Lower lobe of right lung (tissue), 2 donors: ENCODE measurements at places on chromosomes 13 and 19. TPM values are rescaled to one million over a fixed set of nuclear protein-coding genes. Genes with fewer than 3 reads are reported as not detected.

GRCh38 chr13:75137911-75138571 is 343.9 kb downstream of the TBC1D4 start:
- no peaks in the 10 kb centered on the region for H3K36me3 ChIP-seq
- H3K27me3 ChIP-seq = no peaks in the 10 kb centered on the region
- no peak overlapping the region for H3K4me3 ChIP-seq
- no peaks in the 10 kb centered on the region for H3K4me1 ChIP-seq
- DNase-seq = no peak

GRCh38 chr13:25198647-25199046 is 26.6 kb upstream of the AMER2 start:
- DNase-seq = no peak
- H3K27me3 ChIP-seq = no peaks in the 10 kb centered on the region
- H3K4me3 ChIP-seq = no peak overlapping the region
- H3K4me1 ChIP-seq = no peaks in the 10 kb centered on the region
- H3K27ac ChIP-seq = no peak overlapping the region
- H3K36me3 ChIP-seq = no peaks in the 10 kb centered on the region

DNA sequence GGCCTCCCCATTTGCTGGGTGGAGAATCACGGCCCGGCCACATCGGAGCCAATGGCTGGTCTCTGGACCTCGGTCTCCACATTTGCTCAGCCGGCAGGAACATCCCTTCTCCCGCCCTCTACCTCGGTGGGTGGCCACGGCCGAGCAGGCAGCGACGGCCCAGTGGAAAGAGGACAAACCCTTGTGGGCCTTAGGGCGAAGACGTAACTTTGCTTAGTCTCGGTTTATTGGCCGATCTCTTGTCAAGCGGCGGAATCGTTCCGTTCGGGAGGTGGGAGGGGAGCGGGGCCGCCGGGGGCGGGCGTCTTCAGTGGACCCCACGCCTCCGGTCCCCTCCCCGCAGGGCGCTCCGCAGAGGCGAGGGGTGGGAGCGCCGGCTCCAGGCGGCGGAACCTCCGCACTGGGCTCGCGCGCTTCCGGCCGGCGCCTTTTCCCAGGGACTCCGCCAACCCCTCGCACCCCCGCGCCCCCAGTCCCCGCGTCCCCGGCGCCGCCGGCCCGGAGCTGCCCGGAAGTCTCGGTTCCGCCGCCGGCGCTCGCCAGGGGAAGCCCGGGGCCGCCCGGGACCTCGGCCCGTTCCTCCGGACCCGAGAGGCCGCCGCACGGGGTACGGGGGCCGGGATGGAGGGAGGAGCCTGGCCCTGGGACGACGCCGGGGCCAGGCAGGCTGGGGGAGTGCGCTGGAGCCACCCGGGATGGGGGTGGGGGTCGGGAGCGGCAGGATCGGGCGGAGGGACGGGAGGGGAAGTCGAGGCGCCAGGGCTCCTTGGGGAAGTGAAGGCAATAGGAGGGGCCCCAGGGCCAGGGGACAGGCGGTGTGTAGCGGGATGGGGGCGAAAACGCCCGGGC is at the start of gene ZNF580:
Gene ZNF580, plus strand, starts transcription at position 426 of the 849 bp plus-strand sequence. CDS start 1,507 bp downstream, outside the sequence.
- peak within 1 kb of the TSS; percentile 82 for H3K4me3 ChIP-seq
- DNase-seq = peak; percentile 73
- peaks cover 12% of the 10 kb centered on the region for H3K36me3 ChIP-seq

DNA sequence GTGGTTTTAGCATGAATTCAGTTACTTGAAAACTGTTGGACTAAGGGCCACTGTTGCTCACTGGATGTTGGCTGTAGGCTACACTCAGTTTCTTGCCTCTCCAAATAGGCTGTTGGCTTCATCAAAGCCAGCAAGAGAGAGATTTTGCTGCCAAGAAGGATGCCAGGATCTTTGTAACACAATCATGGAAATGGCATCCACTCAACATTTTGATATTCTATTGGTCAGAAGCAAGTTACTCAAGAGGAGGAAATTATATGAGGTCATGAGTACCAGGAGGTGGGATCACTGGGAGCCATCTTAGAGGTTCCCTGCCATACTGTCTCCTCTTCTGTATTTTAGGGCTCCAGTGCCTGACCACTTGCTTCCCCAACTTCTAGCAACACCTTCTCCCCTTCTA is 30.6 kb downstream of the SYDE1 start:
- no peaks in the 10 kb centered on the region for H3K36me3 ChIP-seq
- H3K27me3 ChIP-seq = no peaks in the 10 kb centered on the region
- H3K27ac ChIP-seq = no peak overlapping the region
- no peaks in the 10 kb centered on the region for H3K4me1 ChIP-seq

DNA sequence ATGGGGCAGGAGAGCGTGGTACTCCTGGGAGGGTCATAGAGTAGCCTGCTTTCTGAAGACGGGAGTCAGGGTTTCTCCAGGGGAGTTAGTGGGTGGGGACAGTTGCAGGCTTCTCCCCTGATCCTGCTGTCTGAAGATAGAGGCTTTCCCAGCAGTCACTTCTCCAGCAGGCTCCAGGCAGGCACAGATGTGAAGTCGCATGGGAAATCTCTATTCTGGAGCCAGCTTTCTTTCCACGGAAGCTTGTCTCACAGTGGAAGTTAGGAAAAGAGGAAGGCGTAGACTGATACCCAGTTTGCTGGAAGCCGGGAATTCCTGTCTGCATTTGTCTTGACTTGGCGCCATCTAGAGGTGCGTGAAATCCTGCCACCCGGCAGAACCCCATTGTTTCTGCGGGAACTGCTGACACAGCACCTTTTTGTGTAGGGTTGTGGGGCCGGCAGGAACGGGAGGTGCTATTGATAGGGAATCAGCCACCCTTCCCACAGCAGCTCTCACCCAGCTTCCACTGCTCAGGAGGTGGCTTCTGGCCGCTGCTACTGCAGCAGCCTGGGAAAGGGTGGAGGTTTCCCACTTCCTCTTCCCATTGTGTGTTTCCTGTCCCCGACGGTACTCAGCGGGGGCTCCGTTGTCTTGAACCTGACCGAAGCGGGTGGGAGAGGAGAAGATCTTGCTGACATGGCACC is 28.5 kb upstream of the NPAS1 start:
- peaks cover 72% of the 10 kb centered on the region for H3K36me3 ChIP-seq
- no peaks in the 10 kb centered on the region for H3K27me3 ChIP-seq
- H3K4me1 ChIP-seq = peaks cover 24% of the 10 kb centered on the region
- peak overlapping the region; percentile 12 for H3K4me3 ChIP-seq
- DNase-seq = peak; percentile 73

GRCh38 chr13:36163809-36164308 is 32.7 kb upstream of the DCLK1 start:
- peak; percentile 86 for DNase-seq
- no peaks in the 10 kb centered on the region for H3K27me3 ChIP-seq
- no peak overlapping the region for H3K4me3 ChIP-seq
- H3K4me1 ChIP-seq = peaks cover 9% of the 10 kb centered on the region

GRCh38 chr13:30421093-30422053 is 920 bp upstream of the UBE2L5 start:
- peak overlapping the region; percentile 64 for H3K4me3 ChIP-seq
- no peaks in the 10 kb centered on the region for H3K36me3 ChIP-seq
- peak overlapping the region; percentile 93 for H3K27ac ChIP-seq
- peak; percentile 88 for DNase-seq
- no peaks in the 10 kb centered on the region for H3K27me3 ChIP-seq

GRCh38 chr19:17406887-17407196 is 1.4 kb upstream of the BST2 start:
- DNase-seq = no peak
- no peaks in the 10 kb centered on the region for H3K27me3 ChIP-seq
- peak overlapping the region; percentile 72 for H3K4me3 ChIP-seq

DNA sequence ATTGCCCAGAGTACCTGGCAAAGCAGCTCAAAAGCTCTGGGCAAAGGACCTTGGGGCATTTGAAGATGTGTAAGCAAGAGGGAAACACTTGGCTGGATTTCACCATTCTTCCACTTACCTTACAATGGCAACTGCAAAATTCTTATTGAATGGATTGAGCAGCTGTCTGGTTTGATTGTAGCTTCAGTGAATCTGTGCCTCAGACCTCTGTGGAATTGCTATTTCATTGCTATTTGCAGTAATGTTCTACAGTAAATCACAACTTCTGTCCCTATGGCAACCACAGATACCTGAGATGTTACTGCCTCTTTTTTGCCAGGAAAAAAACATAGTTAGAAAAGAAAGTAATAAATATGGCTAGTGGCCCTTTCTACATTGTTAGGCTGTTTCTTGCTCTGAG is 519.5 kb downstream of the SUCLA2 start:
- no peaks in the 10 kb centered on the region for H3K4me1 ChIP-seq
- no peak for DNase-seq
- H3K27me3 ChIP-seq = no peaks in the 10 kb centered on the region
- no peak overlapping the region for H3K27ac ChIP-seq
- no peak overlapping the region for H3K4me3 ChIP-seq

- H3K27ac ChIP-seq = no peak overlapping the region
- H3K4me3 ChIP-seq = no peak overlapping the region
- no peaks in the 10 kb centered on the region for H3K36me3 ChIP-seq
- H3K4me1 ChIP-seq = peaks cover 6% of the 10 kb centered on the region
These were observed 25.3 kb downstream of the FXYD5 start for GRCh38 chr19:35179830-35180229.

DNA sequence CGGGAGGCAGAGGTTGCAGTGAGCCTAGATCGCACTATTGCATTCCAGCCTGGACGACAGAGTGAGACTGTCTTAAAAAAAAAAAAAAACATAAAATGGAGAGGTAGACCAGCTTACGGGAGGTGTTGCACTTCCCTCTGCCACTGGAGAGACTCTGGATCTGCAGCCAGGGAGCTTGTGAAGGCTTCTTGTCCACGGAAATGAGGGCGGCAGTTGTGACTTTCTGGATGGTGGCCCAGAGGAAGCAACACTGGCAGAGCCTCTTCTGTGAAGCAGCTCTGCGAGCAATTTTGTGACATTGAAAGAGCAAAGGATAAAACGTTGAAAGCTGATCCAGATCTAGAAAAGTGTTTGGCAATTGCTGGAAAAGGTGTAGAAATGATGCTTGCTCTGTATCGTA is 10.4 kb downstream of the SPINT2 start:
- peaks cover 70% of the 10 kb centered on the region for H3K4me1 ChIP-seq
- no peaks in the 10 kb centered on the region for H3K27me3 ChIP-seq
- no peaks in the 10 kb centered on the region for H3K36me3 ChIP-seq
- DNase-seq = no peak

DNA sequence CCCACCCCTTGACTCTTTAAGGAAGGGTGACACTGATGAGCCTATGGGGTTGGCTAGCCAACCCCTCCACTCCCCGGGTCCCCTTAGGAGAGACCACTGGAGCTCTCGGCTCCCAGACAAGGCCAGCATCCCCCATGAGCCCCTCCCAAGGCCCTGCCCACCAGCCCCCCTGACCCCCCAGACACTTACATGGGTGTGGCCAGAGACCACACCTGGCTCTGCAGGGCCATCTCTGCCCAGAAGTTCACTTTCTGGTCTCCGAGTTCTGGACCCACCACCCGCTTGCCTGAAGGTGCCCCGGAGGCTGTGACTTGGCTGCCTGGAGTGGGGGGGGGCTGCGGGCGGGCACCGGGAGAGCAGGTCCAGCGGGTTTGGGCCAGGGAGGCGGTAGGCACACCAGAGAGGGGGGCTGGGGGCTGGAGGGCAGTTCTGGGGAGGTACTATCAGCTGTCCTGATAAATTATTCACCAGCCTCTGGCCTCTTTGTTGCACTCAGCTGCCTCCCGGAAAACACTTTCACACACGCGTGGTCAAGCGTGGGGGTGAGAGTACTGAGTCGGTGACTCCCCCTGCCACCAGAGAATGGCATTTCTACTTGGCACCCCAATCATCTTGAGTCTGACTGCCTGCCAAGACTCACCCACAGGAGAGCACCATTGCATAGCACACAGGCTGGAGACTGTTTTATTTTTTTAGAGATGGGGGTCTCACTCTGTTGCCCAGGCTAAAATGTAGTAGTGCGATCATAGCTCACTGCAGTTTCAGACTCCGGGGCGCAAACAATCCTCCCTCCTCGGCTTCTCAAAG is at the start of gene PALM3:
Gene PALM3, minus strand, starts transcription at position 326 of the 807 bp plus-strand sequence. Its CDS starts 96 bp downstream, at position 230.
- peaks cover 7% of the 10 kb centered on the region for H3K4me1 ChIP-seq
- H3K36me3 ChIP-seq = no peaks in the 10 kb centered on the region
- H3K27me3 ChIP-seq = peaks cover 27% of the 10 kb centered on the region
- H3K27ac ChIP-seq = peak within 1 kb of the TSS; percentile 36
- H3K4me3 ChIP-seq = peak within 1 kb of the TSS; percentile 37

DNA sequence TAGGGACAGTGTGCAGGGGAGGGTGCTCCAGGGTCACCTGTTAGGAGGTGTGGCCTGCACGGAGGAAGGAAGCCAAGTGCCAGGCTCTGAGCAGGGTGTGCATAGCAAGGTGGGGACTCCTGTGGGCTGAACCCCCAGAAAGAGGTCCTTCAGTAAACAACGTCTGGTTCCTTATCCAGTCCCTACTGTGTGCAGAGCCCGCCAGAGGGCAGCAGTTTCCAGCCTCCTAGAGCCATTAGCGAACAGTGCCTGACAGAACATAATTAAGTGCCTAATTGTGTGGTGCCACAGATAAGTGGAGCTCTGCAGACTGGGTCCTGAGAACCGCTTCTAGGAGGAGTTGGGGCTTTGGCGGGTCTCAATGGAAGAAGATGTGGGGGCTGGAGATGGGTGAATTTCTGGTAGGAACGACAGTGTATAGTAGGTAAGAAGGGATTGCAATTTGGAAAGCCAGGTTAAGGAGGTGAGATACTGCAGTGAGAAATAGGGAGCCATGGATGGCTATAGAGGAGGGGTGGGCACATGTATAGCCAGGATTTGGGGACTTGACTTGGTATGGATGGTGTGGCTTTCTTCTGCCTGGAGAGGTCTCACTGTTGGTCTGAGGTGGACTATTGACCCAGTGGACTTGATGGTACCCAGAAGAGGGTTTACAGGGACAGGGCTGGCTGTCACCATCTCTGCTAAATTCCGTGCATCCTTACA is 323.1 kb downstream of the ZNF536 start:
- H3K27ac ChIP-seq = no peak overlapping the region
- H3K4me1 ChIP-seq = peaks cover 11% of the 10 kb centered on the region
- H3K27me3 ChIP-seq = peaks cover 3% of the 10 kb centered on the region

GRCh38 chr13:104608331-104608730 is 1542.1 kb upstream of the SLC10A2 start:
- no peak for DNase-seq
- H3K4me1 ChIP-seq = no peaks in the 10 kb centered on the region
- no peaks in the 10 kb centered on the region for H3K27me3 ChIP-seq
- no peak overlapping the region for H3K27ac ChIP-seq
- no peak overlapping the region for H3K4me3 ChIP-seq

- no peak for DNase-seq
- H3K27ac ChIP-seq = no peak overlapping the region
- peaks cover 6% of the 10 kb centered on the region for H3K4me1 ChIP-seq
- peaks cover 85% of the 10 kb centered on the region for H3K36me3 ChIP-seq
- no peaks in the 10 kb centered on the region for H3K27me3 ChIP-seq
- H3K4me3 ChIP-seq = no peak overlapping the region
These were observed 14.6 kb downstream of the CBARP start for GRCh38 chr19:1223018-1223855.

GRCh38 chr13:21232599-21232998 is 56.1 kb downstream of the MRPL57 start:
- no peak overlapping the region for H3K4me3 ChIP-seq
- H3K27me3 ChIP-seq = no peaks in the 10 kb centered on the region
- no peaks in the 10 kb centered on the region for H3K4me1 ChIP-seq
- H3K36me3 ChIP-seq = no peaks in the 10 kb centered on the region
- no peak overlapping the region for H3K27ac ChIP-seq
- DNase-seq = no peak

IFNL1 gene
- not detected for total RNA-seq

IL4I1 gene
- 1.6 TPM for total RNA-seq

OSCAR gene
- 77.8 TPM for total RNA-seq

ALKBH7 gene
- total RNA-seq = 61.5 TPM

ZNF793 gene
- 2.0 TPM for total RNA-seq

BEST2 gene
- not detected for total RNA-seq
